M059J (cell line): ENCODE measurements at places on chromosomes 1 and 21. TPM values are rescaled to one million over a fixed set of nuclear protein-coding genes. Genes with fewer than 3 reads are reported as not detected.

The C4BPA gene
- 0.10 TPM in 1 of 2 replicates, not detected in the other for total RNA-seq

DNA sequence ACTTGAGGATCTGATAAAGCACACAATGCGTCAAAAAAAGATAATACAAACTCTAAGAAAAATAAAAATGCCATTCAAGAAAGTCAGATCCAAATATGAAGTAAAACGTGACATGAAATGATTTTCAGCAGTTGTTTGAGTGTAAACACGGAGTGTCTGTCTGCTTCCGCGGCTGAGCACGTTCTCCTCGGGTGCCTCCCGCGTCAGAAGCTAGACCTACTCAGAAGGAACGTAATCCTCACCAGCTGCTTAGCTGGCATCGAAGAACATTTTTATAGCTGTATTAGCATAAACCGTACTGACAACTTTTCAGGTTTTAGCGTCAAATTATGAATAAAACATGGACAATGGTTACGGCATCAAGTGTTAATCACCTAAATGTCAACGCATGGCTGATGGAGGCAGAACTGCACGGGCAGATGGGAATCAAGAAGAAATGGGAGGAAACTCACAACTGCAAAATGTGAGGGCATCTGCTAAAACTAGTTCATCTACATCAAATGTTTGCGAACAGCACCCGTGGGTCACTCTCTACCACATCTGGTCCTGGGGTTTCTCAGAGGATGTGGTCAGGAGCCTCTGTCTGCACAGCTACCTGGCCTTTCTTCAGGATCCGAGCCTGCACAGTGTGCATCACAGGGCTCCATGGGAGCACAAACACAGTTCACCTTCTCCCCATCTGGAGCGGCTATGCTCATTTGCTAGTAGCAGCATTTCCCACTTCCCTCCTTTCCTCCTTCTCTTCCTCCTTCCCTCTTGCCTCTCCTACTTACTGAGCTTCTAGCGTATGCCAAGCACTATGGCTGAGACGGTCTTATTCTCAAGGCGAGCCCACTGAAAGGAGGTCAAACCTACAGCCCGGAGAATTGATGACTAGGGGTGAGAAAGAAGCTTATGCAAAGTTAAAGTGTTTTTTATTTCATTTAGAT is 40.0 kb downstream of the RCAN1 start:
- no peak for DNase-seq

DNA sequence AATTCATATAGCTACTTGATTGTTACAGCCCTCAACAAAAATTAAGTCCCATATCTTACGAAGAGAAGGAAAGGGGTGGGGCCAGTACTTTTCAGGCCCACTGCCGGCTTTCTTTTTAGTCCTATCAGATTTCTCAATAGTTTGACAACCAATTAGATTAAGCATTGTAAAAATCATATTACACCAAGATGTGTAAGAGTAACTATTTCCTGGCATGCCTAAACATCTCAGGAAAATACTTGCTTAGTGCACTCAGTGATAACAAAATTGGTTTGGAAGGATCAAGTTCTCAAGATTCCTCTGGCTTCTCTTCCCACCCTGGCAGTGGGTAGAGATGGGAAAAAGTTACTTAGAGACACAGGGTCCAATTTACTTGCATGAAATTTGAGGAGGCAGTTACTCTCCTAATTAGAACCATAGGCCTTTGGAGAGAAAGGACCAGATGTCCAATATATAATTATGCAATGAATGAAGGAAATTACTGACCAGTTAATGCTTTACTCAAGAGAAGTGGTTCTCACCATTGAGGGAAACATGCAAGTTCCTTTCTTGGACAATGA is 30.1 kb downstream of the STPG1 start:
- no peak for DNase-seq

GRCh38 chr1:224380003-224380402 is 23.3 kb downstream of the CNIH4 start:
- no peak for DNase-seq

DNA sequence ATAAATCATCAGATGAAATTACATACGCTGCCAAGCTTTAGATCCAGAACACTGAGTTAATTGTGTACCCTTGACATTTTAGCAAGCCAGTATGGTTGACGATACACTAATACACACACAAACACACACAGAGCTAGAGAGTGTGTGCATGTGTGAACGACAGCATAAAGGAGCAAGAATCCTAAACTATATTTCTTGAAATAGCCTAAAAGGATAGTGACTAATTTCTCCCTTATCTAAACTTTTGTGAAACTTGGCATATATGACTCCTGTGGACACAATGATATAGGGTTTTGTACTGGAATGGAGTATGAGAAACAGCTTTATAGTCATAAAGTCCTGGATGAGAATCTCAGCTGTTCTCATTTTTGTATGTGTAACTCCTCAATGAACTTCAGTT is 65.1 kb upstream of the DMRTA2 start:
- no peak for DNase-seq
